ENCODE measurements at places on chromosomes 16 and 17. TPM values are rescaled to one million over a fixed set of nuclear protein-coding genes. Genes with fewer than 3 reads are reported as not detected.

DNA sequence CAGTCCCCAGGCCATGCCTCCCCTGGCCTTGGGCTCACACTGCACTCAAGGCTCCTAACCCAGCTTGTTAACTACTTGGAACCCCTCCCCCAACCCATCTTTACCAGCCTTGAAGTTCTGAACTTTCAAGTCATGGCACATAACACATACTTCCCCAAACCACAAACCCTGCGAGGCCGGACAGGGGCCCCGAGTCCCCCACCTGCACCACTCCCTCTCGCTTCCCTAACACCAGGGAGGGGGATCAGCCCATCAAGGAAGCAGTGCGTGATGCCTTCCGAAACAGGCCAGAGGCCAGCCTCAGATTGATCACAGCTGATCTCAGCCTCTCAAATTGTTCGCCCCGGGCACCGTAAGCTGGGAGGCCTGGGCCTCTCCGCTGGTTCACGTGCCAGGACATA is 3.0 kb upstream of the NLRC3 start:
- peak; percentile 52 for DNase-seq

GRCh38 chr17:72191356-72191755 is 70.5 kb downstream of the SOX9 start:
- no peak for DNase-seq

GRCh38 chr17:15237106-15237425 is 28.1 kb downstream of the PMP22 start:
- DNase-seq, result no peak

DNA sequence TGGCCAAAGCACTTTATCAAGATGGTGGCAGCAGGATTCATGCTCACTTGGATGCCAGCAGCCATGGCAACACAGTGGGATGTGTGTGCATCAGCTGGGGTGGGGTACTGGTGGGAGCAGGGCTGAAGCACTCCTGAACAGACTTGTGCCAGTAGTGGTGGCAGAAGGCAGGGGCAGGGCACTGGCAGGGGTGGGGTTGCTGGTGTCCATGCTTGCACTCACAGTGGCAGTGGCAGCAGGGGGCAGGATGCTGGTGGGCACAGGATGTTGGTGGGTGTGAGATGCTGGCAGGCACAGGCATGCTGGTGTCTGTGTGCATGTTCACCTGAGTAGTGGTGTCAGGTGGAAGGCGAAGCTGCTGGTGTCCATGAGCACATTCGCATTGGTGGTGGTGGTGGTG is 161.0 kb upstream of the PMFBP1 start:
- no peak for DNase-seq

GRCh38 chr16:49012961-49013726 is 268.5 kb downstream of the CBLN1 start:
- no peak for DNase-seq

GRCh38 chr16:27558434-27558833 is 8.5 kb downstream of the KATNIP start:
- no peak for DNase-seq

GRCh38 chr17:65389426-65389825 is 172.0 kb downstream of the AXIN2 start:
- no peak for DNase-seq

- DNase-seq, result no peak
These were observed 52.7 kb downstream of the MYH10 start for GRCh38 chr17:8577868-8578267.

GRCh38 chr16:8848231-8848938 is 20.4 kb downstream of the CARHSP1 start:
- no peak for DNase-seq

DNA sequence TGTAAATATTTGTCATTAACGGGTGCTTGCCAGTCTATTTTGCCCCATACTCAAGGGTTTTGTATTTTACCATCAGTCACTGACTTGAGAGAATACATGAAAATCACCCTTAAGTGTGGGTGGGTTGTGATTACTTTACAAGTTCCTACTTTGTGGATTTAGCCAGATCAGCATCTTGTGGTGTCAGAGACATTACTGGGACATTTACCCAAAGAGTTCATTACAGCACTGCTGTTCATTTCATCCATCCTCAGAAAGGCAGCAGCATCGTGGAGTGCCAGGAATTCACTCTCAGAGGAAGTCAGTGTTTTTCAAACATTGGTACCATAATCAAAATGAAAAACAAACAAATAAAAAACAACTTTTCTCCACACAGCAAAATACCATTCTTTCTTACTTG is 110.8 kb downstream of the CNTNAP4 start:
- DNase-seq, result no peak

- no peak for DNase-seq
These were observed 1.1 kb upstream of the SLC16A3 start for GRCh38 chr17:82227629-82228277.

- no peak for DNase-seq
These were observed 39.2 kb downstream of the KNOP1 start for GRCh38 chr16:19678804-19679203.

DNA sequence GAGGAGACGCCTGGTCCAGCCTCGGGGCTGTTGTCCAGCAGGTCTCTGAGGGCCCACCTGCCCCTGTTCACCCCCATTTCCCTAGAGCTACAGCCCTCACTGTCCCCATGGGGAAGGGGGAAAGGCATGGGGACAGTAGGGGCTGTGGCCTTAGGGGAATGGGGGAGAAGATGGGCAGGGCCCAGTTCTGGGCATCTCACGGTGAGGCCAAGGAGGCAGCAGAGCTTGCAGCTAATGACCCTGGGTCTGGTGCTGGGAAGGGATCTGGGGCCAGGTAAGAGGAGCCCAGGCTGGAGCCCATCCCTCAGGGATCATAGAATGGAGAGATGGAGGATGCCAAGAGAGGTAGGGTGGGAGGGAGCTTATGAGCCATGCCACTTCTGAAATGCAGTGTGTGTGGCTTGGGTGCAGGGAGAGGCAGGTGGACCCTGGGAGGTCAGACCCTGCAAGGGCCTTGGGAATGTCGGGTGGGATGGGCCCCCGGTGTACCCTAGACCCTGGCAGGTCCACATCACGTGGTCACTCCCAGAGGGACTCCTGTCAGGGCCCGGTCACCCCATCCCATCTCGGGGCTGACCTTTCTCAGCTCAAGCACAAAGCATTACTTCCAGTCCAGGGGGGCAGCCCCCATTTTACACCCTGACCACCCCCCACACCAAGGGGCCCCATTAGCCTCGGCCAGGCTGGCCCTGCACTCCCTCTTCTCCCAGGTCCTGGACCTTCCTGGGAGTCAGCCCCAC is 35.9 kb upstream of the KSR1 start:
- DNase-seq, result no peak

- no peak for DNase-seq
These were observed 22.3 kb downstream of the SAP30BP start for GRCh38 chr17:75689441-75689873.

GRCh38 chr17:59110973-59111372 is 4.3 kb upstream of the TRIM37 start:
- DNase-seq, result no peak

- DNase-seq, result no peak
These were observed 255.5 kb downstream of the CDH13 start for GRCh38 chr16:82882226-82882625.

- DNase-seq, result no peak
These were observed 27.7 kb upstream of the CHMP6 start for GRCh38 chr17:80963812-80964543.

DNA sequence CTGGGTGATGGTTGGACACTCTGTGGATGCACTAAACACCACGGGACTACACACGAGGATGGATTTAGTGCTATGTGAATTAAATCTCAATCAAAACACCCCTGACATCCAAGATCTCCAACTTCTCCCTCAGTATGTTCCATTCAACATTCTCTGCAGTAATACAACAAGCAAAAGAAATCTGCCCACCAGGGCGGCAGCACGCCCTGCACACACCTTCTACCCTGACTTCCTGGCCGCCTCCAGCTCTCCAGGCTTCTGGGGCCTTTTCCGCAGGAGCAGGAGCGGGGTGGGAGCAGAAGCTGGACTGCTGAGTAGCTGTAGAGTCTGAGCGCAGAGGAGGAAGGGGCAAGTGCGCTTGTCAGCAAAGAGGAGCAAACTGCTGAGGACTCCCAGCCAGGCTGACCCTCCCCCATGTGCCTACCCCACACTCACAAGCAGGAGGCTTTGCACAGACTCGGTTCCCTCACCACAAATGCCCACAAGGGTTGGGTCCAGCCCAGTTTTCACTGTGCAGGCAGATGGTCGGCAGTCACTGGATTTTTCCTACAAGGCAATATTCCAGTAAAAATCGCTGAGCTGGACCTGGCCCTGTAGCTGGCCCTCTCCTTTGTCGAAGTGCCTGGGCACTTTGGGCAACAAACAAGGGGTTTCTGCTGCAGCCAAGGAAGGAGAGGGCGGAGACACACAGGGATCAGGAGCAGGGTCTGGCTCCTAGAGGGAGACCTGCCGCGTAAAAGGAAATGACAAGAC is 22.8 kb downstream of the ZDHHC7 start:
- no peak for DNase-seq

- DNase-seq, result no peak
These were observed 551.8 kb upstream of the KIF2B start for GRCh38 chr17:53270936-53271335.

DNA sequence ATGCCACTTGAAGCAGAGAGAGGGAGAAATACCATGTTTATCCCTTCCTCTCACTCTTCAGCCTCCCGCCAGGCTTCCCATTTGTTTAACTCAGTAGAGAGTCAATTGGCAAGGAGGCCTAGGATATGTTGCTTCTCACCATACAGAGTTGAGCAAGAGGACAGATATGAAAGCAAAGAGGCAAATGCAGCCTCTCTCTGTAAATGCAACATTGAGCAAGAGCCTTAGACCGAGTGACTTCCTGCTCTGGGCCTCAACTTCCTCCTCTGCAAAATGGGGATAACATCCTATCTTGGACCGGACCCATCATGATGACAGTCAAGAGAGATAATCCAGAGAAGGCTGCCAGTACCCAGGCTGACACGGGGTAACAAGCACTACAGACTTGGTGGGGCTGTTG is 36.8 kb downstream of the SOCS1 start:
- DNase-seq, result no peak

GRCh38 chr17:62187681-62188080 is 122.6 kb upstream of the MED13 start:
- DNase-seq, result no peak

GRCh38 chr17:30954046-30954830 is 16.6 kb upstream of the RNF135 start:
- no peak for DNase-seq

DNA sequence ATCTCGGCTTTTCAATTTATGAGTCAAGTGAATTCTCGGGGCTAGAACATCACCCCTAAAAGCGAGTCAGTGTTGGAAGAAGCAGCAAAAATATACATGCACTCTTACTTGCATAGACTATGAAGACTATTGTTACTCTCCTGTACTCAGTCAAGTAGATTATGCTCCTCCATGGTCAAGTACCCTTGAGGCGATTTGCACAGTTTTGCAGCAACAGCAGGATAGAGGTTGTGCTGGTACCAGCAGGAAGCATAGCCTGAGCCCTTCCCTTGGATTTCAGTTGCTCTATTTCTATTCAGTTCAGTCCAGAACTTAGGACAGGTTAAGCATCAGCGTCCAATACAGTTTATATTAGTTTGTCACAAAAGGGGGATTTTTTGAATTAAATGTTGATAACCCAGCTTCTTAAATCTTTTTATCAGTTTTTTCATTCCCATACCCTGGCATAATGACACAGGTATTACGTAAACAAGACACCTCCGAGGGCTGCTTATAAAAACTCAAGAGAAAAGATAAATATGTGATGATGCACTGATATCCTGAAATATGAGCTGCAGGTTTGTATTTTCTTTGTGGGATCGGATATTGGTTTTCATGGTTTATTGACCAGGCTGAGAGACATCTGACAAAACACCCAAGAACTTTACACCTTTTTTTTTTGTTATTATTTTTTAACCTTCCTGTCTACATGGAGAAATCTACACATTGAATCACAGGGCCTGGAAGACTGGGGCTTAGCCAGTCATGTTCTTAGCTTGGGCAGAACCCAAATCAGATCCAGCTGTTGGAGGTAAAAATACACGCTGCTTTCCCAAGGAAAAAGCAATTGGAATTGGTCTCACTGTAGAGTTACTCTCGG is 144.1 kb downstream of the PITPNC1 start:
- DNase-seq, result no peak

- no peak for DNase-seq
These were observed 10.3 kb downstream of the MINK1 start for GRCh38 chr17:4843321-4844000.

DNA sequence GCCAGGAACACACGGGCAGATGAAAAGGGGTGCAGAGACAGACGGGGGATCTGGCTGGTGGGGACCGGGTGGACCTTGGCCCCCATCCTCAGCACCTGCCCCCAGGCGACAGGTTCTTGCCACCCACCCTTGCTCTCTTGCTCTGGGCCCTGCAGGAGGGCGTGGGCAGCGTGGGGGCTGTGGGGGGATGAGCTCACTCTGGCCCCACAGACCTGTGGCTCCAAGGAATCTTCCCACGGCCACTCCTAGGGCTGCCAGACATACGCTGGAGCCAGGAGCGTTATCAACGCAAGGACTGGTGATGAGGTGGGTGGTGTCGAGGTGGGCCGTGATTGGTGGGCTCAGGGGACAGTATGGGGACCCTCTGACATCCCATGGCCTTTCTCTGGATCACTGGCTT is 6.3 kb downstream of the CTRB1 start:
- DNase-seq, result no peak

DNA sequence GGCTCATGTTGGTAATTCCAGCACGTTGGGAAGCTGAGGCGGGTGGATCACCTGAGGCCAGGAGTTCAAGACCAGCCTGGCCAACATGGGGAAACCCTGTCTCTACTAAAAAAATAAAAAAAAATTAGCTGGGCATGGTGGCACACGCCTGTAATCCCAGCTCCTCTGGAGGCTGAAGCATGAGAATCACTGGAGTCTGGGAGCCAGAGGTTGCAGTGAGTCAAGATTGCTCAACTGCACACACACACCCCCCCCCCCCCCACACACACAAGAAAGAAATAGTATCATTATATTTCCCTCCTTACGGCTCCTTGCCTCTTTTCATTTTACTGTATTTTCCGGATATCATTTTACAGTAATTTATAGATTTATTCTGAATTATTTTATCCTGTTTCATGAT is 963.1 kb upstream of the GOT2 start:
- no peak for DNase-seq

Gene ABCA10
- 0.87 TPM for total RNA-seq

Gene CACNA1H
- total RNA-seq, result not detected

Gene AHSP
- total RNA-seq, result not detected

Gene KRTAP3-3
- not detected for total RNA-seq

Gene MT1A
- total RNA-seq, result not detected

Gene CCL16
- total RNA-seq, result not detected

Measured in Karpas-422 (cell line).